ENCODE measurements at places on chromosomes 7 and 10.

DNA sequence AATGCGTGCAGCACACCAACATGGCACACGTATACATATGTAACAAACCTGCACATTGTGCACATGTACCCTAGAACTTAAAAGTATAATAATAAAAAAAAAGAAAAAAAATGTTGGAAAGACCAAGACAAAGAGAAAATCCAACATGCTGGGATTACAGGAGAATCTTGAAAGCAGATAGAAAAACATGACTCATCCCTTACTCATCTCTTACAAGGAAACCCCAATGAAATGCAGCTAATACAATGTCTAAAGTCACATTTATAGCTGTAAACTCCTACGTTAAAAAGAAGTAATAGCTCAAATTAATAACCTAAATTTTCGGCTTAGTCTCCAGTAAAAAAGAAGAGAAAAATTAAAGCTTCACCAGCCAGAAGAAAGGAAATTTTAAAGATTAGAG lies 47.5 kb upstream of the DGKB start:
- DNase-seq: no peak

GRCh38 chr7:43537765-43538403 lies 45.0 kb upstream of the STK17A start:
- DNase-seq: no peak

- DNase-seq: no peak
These were observed 33.4 kb upstream of the VWDE start for GRCh38 chr7:12436896-12437535.

DNA sequence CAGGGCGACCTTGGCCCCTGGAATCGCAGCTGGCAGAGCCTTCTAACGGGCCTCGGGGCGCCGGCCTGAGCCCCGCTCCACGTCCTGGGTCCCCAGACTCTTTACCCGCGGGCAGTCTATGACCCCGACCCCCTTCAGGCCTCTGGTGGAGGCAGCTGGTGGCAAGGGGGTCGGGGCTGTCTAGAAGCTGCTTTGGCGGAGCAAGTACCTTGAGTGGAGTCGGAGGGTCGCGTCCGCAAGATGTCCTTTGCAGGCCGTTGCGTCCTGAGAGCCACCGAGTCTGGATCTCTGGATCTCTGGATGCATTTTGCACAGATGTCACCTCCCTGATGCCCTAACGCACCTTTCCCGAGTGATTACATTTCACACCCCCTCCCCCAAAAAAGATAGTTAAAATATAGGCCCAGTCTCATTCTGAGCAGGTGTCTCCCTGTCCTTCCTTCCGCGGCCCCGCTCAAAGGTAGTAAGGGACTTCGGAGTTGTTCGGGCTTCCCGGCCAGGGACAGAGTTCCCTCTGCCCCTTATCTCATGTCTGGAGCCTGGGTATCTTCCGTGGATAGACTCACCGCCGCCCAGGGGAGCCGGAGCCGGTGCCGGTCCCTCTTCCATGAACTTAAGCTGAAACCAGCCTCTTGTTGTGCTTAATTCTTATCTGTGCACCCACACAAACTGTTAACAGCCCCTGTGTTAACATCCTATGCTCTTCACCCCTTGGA lies 457 bp downstream of the ACADSB start:
- DNase-seq: peak; percentile 19

GRCh38 chr7:117217106-117218035 lies 105.5 kb downstream of the WNT2 start:
- no peak for DNase-seq
